ENCODE measurements at places on chromosomes 4 and X.

DNA sequence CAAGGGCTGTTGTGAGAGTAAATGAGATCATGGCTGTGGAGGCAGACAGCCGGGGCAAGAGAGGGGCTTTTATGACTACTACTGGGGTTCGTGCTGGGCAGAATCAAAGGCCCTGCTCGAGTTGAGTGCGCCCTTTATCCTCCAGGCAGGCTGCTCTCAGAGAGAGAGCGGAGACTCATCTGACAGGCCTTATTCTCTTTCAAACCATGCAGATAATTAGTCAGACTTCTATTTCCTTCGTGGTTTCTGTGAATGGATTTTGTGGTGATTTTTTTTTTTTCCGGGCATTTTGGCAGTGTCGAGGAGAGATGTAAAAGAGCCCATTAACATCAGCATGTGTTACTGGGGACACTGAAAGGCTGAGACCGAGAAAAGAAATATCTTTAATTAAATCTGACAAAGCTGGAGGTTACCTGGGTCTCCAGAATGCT is 73.6 kb downstream of the MED28 start:
- DNase-seq: no peak

DNA sequence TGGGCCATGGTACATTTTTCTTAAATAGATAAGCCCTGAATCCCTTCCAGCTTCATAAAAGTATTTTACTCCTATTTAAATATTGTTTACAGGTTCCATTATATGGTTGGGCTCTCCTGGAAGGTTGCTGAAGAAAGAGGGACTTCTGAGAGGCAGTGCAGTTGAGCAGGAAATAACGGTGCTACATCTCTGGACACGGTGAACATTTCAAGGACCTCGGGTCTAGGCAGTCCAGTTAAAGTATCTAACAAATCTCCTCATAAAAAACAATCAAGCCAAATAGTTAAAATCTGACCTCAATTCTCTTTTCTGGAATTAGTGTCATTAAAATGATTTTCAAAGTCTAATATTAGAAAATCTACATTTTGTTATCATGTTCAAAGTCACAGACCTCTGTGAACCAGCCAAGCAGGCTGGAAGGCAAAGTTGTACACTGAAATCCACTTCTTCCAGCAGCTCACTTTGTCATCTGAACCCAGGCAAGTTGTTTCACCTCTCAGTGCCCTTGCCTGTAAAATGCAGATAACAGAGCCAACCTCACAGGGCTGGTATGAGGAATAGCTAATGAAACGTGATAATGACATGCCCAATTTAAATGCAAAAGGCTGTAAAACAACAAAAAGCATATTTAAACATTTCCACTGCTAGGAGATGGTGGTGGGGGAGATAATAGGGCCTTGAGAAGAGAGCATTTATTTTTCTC is 267.0 kb upstream of the KLF3 start:
- no peak for DNase-seq

DNA sequence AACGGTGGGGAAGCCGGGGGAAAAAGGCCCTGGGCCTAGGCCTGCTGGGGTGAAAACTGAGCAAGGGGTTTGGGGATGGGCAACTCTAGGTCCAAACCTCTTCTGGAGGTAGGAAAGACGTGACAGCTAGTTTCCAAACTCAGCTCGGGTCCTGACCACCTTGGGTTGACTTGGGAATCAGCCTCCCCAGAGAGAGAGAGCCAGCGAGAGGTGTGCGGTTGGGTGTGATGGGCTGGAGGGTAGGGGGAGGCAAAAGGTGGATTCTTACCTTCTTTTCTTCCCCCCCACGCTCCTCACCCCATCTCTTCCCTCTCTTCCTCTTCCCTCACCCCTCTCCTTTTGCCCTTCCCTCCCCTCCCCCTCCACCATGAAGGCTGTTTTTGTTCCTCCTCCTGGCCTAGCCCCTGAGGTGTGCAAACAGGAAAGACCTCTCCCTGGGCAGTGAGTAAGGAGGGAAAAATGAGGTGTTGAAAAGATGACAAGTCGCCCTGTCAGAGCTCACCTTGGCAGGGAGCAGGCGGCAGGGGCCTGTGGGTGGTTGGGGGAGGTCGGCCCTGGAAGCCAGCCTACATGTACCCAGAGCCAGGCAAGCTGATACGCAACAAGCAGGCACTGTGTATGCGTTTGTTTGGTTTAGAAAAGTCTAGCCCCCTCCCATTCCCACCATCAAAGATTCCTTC is 14.8 kb downstream of the PJA1 start:
- no peak for DNase-seq

DNA sequence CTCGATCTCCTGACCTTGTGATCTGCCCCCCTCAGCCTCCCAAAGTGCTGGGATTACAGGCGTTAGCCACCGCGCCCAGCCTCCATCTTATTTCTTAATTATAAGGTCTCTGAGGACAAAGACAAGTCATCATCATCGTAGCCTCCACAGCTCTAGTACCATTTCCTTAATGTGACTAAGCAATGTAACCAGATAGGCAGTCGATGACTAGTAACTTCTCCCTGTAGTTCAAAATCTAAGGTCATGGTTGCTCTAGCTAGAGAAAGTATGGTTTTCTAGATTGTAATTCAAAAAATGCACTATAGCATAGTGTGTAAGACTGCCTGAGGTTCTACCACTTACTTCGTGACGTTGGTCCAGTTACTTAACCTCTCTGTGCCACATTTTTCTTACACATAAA is 6.9 kb downstream of the SLC39A8 start:
- DNase-seq: no peak

- DNase-seq: no peak
These were observed 14.2 kb upstream of the TIMM8A start for GRCh38 chrX:101362757-101363156.

GRCh38 chrX:17680732-17681413 is 56.4 kb upstream of the SCML1 start:
- DNase-seq: no peak

GRCh38 chrX:128616933-128617332 is 564.7 kb upstream of the ACTRT1 start:
- no peak for DNase-seq

DNA sequence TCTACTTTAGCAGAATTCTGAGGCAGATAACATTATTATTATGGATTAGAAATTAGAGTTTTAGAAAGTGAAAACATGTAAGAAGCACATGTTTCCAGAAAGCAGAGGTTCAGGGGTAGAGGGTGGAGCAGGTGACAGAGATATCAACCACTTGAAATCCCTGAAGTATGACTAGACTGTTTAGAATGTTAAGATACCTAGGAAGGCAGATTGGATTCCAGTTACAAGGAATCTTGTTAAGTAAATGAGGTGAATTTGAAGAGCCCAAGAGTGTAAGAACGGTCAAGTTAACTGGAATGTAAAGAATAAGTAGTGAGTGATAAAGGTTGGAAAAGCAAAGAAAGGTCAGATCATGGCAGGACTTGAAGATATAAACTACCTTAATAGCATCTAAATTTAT is 37.6 kb downstream of the ARSJ start:
- no peak for DNase-seq

DNA sequence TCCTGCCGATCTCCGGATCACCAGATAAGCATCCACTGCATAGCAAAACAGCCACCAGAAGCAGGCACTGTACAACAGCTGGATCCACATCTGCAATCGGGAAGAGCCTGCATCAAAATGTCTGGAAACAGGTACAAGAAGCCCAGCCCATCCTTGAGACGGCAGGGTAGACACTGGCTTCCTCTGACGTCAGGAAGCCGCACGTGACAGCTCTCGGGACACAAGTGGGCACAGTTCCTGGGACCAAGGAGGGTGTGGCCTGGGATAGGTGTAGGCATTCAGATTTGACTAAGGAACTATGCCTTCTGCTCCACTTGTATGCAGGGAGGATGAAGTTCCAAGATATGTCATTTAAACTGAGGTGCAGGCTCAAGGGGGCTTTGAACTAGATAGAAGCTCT is 6.3 kb downstream of the GPR143 start:
- DNase-seq: no peak

GRCh38 chr4:26183017-26183416 is 137.8 kb upstream of the RBPJ start:
- DNase-seq: no peak

GRCh38 chr4:76199664-76200211 is 13.9 kb downstream of the SCARB2 start:
- DNase-seq: no peak

DNA sequence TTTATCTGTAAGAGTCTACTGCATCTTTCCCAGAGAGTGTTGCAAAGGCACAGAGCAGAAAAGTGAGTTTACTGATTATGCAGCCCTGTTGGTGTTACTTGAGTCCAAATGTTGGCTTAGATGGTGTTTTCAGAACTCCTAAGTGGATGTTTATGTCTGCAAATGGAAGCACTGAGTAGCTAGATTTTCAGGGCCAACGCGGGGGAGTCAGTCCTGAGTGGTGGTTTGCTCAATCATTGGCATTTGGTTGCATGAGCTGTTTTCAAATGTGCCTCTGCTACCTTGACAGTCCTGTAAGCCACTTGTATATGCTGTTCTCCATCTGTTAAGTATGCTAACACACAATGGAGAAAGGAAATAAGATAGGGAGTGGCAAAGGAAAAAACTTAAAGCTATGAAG is 45.4 kb downstream of the MAMLD1 start:
- DNase-seq: no peak

- no peak for DNase-seq
These were observed 242.4 kb upstream of the TLL1 start for GRCh38 chr4:165630671-165631070.

GRCh38 chr4:158671665-158671914 is at the start of gene C4orf46:
TSS of gene C4orf46 (minus strand) at chr4:158671887. CDS start at chr4:158671801, 86 bp downstream.
- DNase-seq: no peak

DNA sequence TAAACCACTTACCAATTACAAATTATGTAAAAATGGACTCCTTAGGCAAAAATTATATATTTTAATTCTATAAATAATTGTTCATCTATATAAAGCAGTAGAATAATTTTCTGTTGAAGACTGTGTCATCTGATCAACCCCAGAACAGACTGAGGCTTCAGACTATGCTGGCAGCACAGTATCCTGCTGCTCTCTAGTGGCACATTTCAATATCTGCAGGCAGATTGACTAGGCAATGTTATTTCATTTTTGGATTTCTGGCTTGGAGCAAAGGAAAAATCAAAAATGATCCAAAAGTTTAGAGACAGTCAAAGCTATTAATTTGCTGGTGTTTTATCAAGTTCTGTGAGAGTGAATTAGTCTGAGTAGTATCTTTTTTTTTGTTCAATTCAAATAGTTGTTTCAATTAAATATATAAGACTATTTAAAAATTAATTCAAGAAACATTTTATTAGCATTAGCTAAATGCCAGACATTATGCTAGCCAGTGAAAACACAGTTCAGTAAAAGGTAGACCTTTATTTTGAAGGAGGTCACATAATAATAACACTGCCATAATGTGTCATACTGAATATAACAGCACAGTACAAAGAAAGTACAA is 21.3 kb upstream of the SULT1E1 start:
- DNase-seq: no peak

DNA sequence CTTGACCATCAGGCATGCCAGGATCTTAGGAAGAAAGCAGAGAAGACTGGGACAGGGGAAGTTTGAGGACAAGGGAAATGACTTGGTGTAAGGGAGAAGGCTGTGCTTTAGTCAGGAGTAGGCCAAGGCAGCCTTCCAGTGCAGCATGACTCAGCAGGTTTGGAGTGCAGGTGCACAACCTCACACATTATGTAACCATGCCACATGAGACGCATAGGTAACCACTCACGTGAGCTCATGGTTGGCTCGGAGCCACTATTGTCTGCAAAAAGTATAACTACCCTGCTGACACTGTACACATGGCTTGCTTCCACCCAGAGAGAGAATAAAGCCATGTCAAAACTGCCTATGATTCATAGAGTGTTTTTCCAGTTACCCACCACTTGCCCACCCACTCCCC is 715.9 kb downstream of the SMARCA1 start:
- no peak for DNase-seq

DNA sequence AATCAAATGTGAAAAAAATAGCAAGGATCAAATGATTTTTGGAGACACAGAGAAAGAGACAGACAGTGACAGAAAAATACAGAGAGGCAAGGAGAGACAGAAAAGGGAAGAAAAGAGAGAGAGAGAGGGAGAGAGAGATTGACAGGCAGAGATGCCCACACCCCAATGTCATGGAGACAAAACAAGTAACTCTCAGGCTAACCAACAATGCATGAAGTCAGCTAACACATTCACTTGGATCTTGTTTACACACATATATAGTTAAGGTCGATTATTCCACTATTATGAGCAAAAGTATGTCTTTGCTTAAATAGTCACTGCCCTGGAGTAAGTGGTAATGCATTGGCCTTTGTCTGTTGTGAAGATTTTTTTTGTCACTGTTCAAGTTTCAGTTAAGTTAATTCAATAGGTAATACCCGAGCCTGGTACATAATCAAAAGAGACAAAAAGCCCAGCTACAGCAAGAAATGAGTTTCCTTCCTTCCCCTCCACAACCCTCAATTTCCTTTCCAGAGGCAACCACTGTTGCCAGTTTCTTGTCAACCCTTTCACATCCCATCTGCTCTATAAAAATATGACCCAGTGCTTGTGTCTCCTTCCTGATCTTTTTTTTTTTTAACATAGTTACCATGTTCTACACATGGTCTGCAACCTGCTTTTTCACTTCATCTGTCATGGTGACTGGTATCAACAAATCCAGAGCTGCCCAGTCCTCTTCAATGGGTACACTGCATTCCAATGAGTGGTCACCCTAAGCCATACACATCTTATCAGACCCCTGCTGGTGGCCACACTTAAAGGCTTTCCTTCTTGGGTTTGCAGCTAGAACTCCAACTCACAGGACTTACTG is 52.1 kb downstream of the PROM1 start:
- DNase-seq: no peak

DNA sequence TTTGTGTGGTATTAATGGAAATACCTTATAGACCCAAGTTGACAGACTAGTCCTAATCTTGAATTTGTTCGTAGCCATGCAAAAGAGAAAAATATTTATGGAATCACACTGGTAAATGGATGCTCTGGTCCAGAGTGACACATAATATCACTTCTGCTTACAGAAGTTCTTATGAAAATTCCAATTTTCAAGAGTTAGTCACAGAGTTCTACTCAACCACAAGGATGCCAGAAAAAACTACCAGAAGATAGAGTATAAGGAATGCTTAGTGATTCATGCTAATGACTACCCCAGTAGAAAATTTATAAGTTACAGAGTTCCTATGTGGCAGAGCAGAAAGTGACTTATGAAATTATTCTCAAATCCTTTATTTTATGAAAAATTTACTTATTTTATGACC is 1384.8 kb downstream of the FAM133A start:
- DNase-seq: no peak

GRCh38 chrX:19805046-19805690 is 82.2 kb downstream of the SH3KBP1 start:
- no peak for DNase-seq

DNA sequence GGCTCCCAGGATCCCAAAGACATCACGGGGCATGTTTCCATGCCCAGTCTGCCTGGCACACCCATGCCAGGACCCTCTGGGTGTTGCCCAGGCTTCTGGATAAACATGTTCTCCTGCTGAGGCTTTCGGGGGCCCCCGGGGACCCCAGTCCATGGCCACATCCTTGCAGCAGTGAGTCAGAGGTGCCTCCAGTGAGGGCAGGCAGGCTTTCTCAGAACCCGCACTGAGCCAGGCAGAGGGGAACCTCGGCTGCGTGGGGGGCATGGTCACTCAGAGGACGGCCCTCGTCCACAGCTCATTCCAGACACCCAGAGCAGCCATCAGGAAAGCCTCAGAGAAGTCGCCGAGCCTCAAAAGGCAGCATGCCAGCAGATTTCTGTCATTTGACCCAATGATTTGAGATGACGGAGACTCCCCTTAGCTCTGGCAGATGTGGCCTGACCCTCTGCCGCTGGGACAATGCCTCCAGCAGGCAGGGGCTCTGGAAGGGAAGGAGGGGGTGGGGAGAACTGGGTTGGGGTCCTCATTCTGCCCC is 54.8 kb downstream of the PPP2R2C start:
- DNase-seq: no peak

All from glutamatergic neuron (in vitro differentiated cells).